ENCODE measurements at places on chromosomes 7 and 10.

DNA sequence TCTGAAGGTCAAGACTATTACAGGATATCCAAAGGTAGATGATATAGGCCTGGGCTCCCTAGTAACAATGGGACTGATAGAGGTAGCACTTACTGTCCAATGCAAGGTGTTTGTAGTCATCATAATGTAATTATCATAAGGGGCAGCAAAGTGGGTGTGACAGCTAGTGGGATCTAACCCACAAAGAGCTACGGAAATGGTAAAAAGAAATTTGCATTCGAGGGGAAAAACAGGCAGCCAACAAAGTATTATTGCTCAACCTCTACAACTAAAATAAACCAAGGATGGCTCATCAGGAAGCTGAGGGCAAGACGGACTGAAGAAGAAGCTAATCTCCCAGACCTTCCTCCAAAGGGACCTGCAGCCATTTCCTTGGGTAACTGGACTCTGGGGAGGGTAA lies 211.0 kb downstream of the WDR11 start:
- no peak for DNase-seq

- DNase-seq: no peak
Observed at GRCh38 chr7:151727579-151728285, 149.2 kb downstream of the PRKAG2 start.

GRCh38 chr7:13115157-13115772 lies 427.8 kb downstream of the ARL4A start:
- DNase-seq: no peak

DNA sequence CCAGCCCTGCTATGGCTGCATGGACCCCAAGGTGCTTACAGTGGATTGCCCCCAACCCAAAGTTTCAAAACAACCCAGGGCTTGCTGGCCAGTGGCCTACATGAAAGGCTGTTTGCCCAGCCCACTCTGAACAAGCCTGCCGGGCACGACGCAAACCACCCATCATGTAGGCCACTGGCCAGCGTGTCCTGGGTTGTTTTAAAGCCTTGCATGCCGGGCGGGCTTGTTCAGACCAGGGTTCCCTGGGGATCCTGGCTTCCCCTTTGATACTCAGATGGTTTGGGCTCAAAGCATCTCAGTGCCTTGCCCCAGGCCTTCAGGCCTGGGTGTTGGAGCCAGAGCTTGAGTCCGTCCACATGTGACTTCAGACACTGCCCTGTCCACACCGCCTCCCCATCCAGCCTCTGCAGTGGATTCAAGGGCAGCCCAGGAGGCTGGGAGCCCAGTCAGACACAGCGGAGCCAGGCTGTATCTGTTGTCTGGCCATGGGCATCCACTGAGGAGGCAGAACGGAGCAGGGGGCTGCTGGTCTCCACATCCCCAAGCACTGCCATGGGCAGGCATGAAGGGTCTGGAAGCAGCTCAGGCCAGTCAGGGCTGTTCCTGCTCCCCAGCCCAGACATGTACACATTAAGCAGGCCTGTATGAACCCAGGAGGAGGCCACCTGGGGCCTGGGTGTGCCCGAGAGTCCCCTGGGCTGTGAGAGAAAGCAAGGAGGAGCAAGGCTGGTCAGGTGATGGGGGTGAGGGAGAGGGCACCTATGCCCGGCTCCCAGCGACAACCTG lies 4.0 kb upstream of the ADIRF start:
- DNase-seq: no peak

GRCh38 chr7:38932509-38933168 lies 23.6 kb upstream of the VPS41 start:
- DNase-seq: peak; percentile 65

DNA sequence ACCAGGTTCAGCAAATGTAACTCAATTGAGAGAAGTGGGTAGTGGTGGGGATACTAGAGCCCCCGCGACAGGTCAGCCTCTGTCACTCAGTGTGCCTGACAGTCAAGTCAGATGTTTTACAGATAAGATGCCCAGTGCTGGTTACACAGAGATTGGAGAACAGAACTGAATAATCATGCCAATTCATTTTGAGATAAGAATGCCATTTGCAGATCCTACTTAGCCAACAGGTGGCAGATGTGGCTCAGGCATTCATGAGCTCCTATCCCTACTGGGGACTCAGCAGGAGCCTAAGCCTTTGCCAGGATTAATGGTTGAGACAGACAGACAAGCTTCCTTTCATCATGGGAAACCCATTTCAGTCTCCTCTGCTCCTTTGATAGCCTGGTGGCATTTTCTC lies 137.8 kb downstream of the MAPK8 start:
- no peak for DNase-seq

GRCh38 chr7:38217672-38218071 lies 39.6 kb downstream of the STARD3NL start:
- DNase-seq: no peak

All from NCI-H2029 (cell line).